ENCODE measurements at places on chromosomes 6 and 20.

DNA sequence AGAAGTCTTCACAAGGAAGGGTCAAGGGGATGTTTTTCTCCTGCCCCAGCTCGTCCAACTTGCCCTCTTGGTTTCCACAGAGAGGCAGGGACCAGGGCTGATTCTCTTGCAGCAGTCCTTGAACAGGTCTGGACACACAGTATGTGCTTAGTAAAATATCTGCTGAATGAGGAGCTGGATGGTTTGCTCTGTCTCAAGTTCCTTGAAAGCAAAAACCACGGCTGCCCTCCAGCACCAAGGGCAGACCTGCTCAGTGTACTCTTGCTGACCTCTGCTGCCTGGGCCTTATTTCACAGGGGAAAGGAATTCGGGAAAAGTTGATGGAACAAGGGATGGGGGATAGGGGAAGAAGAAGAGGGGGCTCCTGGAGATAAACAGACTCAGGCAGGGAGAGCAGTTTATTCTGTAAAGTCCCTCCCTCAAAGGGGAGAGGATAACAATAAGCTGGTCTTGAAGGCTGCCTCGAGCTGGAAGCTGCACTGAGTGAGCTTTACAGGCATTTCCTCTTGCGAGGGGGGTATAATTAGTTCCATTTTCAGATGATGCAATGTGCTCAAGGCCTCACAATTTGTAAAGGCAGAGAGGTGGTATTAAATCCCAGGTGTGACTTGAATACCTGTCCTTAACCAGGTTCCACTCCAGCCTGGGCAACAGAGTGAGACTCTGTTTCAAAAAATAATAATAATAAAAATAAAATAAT is 10.3 kb downstream of the KCNK5 start:
- DNase-seq: no peak

GRCh38 chr6:7674291-7674690 is 51.6 kb upstream of the BMP6 start:
- no peak for DNase-seq

DNA sequence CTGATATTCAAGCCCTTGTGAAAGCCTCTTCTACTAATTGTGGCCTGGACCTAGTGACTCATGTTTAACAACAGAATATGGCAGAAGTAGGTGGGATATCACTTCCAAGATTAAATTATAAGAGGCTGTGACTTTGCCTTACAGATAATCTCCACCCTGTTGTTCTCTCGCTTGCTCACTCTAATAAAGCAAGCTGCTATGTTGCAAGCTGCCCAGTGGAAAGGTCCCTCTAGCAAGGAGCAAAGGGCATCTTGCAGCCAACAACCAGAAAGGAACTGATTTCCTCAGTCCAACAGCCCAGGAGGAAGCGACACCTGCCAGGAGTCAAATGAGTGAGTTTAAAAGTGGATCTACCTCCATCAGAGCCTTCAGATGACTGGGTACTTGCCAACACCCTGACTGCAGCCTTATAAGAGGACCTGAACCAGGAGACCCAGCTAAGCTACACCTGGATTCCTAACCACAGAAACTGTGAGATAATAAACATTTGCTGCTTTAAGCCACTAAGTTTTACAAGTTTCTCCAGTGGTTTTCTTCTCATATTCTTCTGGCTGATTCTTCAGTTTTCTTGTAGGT is 112.6 kb downstream of the FRK start:
- no peak for DNase-seq

DNA sequence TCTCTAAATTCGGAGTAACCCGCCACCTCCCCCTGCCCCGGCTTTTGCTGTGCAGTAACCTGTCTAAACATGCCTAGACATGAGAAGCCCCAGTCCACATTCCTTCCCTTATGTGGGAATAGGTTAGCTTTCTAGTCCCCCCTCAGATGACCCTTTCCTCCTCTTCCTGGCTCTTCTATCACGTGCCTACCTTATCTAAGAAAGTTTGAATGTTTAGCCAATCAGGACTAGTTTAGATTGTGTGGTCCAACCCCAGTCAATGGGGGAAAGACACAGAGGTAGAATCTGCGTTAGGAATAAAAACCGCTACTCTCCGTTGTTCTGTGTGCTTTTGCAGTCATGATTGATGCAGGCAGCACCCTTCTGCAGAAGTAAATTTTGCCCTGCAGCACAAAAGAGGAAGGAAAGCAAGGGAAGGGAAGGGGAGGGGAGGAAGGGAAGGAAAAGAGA is 69.0 kb upstream of the CD93 start:
- no peak for DNase-seq

- DNase-seq: no peak
These were observed 1444.3 kb upstream of the ADGRB3 start for GRCh38 chr6:67190733-67191132.

DNA sequence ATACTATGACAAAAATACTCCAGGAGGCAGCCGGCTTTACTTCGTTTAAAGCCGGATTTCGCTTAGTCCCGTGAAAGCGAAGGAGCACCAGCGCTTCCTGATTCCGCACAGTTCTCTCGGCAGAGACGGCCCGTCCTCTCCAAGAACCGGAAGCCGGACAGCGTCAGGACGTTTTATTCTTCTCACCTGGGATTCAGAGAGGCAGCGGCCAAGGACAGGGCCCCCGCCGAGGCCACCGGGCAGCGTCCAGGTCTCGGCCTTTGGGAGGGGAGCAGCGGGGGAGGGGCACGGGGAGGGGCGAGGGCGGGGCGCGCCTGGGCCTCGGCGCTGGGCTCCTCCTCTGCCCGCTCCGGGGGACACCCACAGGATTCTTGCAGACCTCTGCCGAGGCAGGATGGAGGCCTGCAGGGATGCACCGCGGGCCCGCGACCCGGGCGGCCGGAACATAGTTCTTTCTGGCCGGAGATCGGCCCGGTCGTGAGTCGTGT is 2.8 kb upstream of the DIDO1 start:
- DNase-seq: no peak
